ENCODE measurements at places on chromosomes 2 and 18.

DNA sequence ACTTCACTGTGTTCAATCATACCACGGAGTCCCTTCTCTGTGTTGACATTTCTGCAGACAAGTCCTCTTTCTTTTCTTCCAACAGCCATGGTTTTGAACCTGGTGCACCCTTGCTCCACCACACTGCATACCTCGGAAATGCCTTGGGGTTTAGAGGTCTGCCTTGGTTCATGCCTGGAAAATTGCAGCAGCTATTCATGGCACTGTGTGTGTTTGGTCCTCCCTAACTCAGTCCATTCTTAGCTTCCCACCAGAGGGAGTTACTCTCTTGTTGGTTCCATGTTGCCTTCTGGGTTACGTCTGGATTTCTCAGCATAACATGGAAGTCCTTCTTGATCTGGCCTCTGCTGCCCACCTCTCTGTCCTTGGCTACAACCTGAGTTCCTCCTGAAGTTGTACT lies 206.0 kb downstream of the FHOD3 start:
- DNase-seq, result no peak

DNA sequence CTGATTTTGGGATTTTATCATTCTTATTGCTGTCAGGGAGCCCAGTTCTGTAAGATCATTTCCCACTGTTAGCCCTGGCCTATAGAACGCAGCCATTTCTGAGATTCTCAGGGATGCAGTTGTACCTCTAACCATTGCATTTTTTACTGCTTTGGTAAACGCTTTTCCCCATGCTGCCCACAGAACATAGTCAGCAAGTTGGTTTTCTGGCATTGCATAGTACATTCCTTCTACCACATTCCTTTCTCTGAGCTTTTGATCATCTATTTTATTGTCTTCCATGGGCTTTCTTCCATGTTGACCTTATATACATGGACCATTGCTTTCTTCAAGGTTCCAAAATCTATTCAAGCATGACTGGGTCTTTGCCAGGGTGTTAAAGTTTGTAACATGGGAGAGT lies 86.8 kb upstream of the ST6GAL2 start:
- no peak for DNase-seq

GRCh38 chr18:58611395-58612131 lies 17.3 kb downstream of the ALPK2 start:
- no peak for DNase-seq

- DNase-seq, result no peak
Measured at GRCh38 chr2:182887753-182888415, 21.4 kb upstream of the FRZB start.

GRCh38 chr18:78993014-78993926 lies 13.7 kb downstream of the SALL3 start:
- DNase-seq, result no peak

- peak; percentile 74 for DNase-seq
Measured at GRCh38 chr2:98985905-98986666, 50.1 kb upstream of the CRACDL start.

GRCh38 chr2:203532957-203533658 lies 2.0 kb downstream of the RAPH1 start:
- DNase-seq, result peak; percentile 44

GRCh38 chr2:38171208-38171855 lies 95.4 kb upstream of the CYP1B1 start:
- DNase-seq, result no peak

GRCh38 chr2:6793913-6794312 lies 71.8 kb downstream of the CMPK2 start:
- no peak for DNase-seq

DNA sequence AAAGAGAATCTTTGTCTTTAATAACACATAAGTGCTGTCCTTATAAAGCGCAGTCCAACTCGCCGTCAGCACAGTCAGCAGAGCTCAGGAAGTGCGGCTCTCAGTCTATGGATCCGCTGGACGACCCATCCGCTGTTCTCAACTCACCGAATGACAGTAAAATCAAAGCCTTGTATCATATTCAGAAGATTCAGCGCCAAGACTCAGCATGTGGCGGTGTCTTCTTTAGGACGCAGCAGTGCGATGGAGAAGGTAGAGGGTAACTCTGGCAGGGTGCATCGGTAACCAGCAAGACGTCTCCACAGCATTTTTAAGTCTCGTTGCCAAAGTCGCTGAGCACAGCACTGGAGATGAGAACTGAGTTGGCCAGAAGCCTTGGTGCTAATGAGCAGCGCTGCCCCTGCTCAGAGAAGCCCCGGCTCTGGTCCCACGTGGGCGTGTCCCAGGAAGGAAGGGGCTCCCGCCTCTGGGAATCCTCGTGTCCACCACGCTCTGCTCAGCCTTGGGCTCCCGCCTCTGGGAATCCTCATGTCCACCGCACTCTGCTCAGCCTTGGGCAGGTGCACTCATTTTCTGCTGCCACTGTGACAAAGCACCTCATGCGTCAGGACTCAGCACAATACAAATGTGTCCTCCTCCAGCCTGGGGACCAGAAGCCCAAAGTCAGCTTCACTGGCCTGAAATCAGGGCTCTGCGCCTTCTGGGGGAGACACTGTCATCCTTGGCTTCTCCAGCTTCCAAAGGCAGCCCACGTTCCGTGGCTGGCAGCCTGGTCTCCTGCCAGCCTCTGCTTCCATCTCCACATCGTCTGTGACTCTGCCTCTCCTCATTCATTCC lies 238.0 kb upstream of the SALL3 start:
- no peak for DNase-seq

- DNase-seq, result no peak
Measured at GRCh38 chr2:85780316-85781012, 26.7 kb downstream of the ATOH8 start.

GRCh38 chr18:961644-962355 lies 57.1 kb downstream of the ADCYAP1 start:
- DNase-seq, result peak; percentile 60

GRCh38 chr2:21042958-21043743 lies 722 bp downstream of the APOB start:
- DNase-seq, result peak; percentile 56

- no peak for DNase-seq
Measured at GRCh38 chr2:151805343-151805742, 22.9 kb downstream of the ARL5A start.

- no peak for DNase-seq
Measured at GRCh38 chr2:137096187-137096586, 330.8 kb downstream of the THSD7B start.

DNA sequence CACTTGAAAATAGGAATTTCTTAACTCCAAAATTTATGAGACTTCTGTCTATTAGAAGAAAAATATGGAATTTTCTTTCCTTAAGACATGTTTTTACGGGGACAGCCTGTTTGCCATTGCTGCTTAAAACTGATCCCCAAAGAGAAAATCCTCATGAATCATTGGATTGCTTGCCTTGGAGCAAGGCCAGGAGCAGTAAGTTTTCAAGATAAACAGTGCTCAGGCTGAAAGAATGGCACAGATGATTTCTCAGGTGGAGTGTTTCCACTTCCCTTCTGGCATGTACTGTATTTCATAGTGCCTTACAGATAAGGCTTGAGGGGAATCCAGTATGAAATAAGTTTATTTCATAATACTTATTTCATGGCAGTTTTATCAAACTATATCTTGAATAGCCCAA lies 74.3 kb upstream of the MMADHC start:
- DNase-seq, result peak; percentile 61

GRCh38 chr18:3163968-3164367 lies 55.8 kb downstream of the MYOM1 start:
- no peak for DNase-seq

DNA sequence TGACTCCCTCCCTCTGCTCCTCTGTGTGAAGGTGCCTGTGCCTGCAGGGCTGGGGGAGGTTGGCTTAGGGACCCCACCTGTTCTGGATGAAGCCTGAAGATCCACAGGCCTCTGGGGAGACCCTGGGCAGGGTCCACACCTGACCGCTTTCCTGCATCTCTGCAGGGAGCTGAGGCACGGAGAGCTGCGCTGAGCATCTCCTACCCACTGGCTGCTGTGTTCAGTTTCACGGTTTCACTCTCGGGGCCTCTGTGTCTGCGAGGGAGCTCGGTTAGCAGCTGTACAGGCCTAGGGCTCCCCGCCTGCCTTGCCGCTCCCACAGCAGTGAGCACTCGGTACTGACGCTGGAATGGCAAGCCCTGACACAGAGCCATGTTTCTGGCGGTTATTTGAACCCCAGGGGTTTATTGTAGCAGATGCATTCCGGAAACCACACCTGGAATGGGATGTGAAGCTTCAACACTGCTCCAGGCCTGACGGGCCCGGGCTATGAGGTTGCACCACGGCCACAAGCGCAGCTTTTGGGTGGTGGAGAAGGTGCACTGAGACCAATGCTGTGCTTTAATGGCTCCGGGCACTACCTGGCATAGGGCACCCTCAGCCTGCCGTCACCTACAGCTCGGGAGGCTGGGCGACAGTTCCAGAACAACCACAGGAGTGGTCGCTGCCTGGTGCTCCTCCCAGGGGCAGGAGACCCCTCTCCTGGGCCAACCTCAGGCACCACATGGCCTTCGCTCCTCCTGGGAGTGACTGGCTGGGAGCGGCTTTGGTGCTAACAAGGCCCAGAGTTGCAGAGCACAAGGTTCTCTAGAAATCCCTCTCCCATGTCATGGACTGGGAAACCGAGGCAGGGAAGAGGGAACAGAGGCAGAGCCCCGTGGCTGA lies 257.9 kb downstream of the NDUFA10 start:
- no peak for DNase-seq

DNA sequence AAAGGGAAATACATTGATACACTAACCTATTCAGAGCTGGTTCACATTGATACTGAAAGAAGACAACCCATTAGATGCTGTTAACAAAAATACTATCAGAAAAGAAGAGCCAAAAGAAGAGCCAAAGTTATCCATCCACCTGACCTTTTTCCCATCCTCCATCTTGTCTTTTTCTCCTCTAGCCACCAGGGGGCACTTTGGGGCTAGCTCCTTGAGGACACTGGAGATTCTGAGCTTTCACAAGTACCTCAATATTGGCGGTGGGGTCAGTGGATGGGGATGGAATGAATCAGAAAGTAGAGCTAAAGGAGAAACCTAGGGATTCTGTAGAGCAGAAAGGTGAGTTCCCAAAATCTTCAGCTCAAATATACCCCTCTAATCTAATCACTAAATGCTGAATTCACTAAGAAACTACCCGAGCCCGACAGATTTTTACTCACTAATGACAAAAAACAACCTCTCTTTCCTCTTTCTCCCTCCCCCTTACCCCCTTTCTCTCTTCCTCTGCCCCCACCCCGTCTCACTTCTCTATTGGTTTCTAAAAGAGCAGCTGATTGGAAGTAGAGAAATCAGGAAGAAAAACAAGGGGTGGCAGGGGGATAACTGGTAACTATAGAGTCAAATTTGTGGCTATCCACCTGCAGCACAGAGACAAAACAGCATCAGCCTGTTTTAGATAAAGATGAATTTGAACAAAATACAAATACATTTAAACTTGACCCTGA lies 203.3 kb downstream of the TCF4 start:
- DNase-seq, result peak; percentile 43

- no peak for DNase-seq
Measured at GRCh38 chr2:128264881-128265607, 53.6 kb downstream of the HS6ST1 start.

GRCh38 chr2:207865210-207865609 lies 95.5 kb upstream of the FZD5 start:
- no peak for DNase-seq

DNA sequence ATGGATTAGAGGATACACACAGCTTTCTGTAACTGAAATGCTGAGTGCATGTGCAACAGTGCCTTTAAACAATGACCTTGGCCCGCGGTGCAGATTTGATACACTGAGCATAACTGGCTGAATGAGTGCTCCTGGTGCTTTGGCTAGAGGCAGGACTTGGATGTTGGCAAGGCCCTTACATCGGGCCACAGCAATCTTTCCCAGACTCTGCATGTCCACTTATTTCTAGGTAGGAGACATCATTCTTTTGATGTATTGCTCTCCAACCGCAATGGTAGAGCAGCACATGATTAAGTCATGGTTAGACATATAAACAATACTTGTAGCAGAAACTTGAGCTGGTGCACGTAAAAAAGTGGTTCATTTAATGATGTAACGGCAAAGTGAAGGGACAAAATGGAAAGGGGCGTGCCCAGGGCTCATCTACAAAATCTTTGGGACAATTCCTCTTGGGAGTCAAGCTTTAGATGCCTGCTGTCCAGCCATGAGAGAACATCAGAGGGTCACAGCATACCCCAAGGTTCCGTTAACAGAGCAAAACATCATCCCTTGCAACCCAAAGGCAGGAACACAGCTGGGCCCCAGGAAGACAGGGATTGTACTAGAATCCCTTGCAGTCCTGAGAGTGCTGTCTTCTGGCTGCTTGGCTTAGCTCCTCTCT lies 43.4 kb downstream of the RAB31 start:
- no peak for DNase-seq

GRCh38 chr2:28516950-28517349 lies 21.1 kb downstream of the PLB1 start:
- no peak for DNase-seq

DNA sequence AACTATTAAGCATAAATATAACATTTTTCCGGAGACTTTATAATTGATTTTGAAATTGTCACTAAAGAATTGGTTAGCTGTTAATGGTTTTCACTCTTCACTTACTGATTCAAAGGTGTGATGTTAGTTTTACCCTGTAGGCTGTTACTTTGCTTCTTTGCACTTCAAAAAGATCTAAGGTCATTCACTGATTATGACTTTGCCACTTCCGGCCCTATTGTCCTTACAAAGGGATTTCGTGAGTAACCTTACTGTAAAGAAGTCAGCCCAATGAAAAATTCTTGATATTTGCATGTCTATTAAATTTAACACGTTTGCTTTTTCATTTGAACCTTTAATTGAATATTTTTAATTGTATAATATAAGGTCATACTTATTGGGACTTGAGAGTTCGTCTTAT lies 61.4 kb downstream of the GREB1L start:
- DNase-seq, result no peak

GRCh38 chr2:86393521-86394491 lies 47.4 kb upstream of the KDM3A start:
- peak; percentile 24 for DNase-seq

DNA sequence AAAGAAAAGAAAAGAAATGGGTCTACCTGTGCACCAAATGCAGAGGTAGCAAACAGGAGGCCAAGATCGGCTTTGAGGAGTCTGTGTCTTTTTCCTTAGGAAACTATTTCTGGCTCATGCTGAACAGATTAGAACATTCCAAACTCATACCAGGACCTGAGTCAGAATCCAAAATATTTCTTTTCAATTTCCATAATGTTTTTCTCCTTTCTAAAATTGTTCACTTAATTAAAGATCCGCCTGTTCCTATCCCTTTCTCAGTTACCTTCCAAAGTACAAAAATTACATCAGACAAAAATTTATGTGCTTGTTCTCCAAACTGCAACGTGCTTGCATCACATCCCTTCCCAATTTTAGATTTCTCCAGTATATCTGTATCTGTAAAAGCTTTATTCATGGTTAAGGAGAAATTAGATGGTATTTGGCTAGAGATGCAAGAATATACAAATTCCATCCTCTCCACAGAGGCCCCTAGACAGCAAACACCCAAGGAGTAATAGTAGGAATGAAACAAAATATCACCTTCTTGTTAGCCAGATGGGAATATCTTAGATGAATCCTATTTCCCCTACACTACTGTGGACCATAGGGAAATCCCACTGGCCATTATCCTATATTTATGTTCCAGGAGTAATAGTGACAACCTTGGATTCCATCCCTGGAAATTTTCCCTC lies 130.6 kb downstream of the LNPK start:
- no peak for DNase-seq
